ENCODE measurements at places on chromosomes 13 and 19.
A peak's percentile ranks its signal among the peaks of the same experiment; 100 is the strongest.

GRCh38 chr19:51026554-51026831 lies at the start of gene KLK11:
Gene KLK11, minus strand, starts transcription at chr19:51026616. Its CDS starts 985 bp downstream, at chr19:51025631.
- peak; percentile 63 for DNase-seq

GRCh38 chr19:40693150-40693788 lies 2.8 kb upstream of the NUMBL start:
- no peak for DNase-seq

GRCh38 chr19:44909775-44910174 lies 4.2 kb downstream of the APOE start:
- DNase-seq, result no peak

DNA sequence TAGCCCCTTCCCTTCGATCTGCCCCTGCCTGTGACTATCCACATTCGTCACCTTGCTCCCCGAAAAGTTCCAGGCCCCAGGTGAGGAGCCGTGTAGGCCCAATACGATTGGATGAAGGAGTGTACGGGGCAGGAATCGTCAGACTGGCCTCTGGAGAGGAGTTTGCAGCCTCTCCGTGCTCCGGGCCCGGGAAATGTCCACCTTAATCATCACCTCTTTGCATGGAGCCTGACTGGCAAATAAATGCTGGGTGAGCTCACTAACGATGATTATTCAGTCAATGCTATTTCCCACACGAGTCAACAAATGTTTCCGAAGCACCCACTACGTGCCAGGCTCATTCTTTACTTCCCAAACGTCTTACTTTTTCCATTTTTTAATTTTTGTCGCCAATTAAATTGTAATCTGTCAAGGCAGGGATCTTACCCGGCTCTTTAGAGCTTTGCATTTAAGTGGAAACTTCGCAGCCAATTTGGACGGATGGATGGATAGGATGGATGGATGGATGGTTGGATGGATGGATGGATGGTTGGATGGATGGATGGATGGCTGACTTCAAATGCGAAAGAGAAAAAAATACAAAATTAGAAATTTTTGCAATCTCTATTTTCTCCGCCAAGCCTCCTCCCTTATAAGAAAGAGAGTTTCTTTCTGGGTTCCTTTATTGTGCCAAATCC lies 45.8 kb downstream of the TGDS start:
- no peak for DNase-seq

- DNase-seq, result no peak
Measured at GRCh38 chr19:46813839-46814358, 25.5 kb upstream of the SLC1A5 start.

GRCh38 chr13:112940236-112940635 lies 28.8 kb upstream of the MCF2L start:
- DNase-seq, result no peak

- DNase-seq, result no peak
Measured at GRCh38 chr13:56586976-56587375, 553.7 kb upstream of the PRR20A start.

- DNase-seq, result no peak
Measured at GRCh38 chr13:48214519-48215121, 18.4 kb upstream of the ITM2B start.

DNA sequence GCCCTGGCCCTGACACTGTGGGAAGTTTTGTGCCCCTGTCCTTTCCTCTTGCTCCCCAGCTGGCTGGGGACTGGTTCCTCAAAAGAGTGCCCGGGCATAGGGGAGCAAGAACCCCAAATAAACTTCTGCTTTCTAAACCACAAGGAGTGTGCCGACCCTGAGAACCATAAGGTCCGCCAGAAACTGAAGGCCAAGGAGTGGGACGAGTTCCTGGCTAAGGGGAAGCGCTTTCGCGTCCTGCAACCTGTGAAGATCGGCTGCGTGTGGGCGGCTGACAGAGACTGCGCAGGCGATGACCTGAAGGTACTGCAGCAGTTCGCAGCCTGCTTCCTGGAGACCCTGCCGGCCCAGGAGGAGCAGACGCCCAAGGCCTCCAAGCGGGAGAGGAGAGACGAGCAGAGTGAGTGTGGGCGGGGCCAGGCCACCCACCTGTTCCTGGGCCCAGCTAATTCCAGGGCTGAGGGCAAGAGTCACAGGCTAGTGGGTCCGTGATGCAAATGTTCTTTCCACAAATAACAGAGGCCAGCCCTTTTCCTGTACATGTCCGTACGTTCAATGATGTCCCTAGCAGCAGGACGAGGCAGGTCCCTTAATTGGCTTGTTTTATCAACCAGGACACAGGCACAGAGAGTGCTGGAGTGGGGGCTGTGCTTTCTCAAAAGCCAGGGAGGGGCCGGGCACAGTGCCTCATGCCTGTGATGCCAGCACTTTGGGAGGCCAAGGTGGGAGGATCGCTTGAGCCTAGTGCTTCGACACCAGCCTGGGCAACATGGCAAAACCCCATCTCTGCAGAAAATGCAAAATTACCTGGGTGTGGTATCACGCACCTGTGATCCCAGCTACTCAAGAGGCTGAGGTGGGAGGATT lies 25.6 kb downstream of the UBXN6 start:
- no peak for DNase-seq

GRCh38 chr13:99471221-99472121 lies 29.8 kb upstream of the TM9SF2 start:
- DNase-seq, result no peak

DNA sequence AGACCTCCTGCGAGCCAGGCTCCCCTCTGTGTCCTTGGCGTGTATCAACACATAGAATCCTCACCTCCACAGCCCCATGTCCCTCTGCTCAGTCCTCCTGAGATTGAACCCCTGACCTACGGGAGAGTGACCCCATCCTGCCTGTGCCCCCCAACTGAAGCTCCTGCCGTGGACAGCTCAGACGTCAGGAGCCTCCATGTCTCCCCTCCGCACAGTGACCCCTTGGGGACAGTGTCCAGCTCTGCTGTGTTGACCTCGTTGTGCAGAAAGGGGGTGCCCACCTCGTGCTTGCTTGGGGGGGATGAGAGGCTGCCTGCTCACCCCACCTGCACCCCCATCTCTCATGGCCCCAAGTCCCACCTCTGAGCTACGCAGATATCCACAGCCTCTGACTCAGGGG lies 490 bp upstream of the SIGLEC9 start:
- DNase-seq, result no peak

- DNase-seq, result no peak
Measured at GRCh38 chr19:7819337-7819736, 10.7 kb upstream of the EVI5L start.

DNA sequence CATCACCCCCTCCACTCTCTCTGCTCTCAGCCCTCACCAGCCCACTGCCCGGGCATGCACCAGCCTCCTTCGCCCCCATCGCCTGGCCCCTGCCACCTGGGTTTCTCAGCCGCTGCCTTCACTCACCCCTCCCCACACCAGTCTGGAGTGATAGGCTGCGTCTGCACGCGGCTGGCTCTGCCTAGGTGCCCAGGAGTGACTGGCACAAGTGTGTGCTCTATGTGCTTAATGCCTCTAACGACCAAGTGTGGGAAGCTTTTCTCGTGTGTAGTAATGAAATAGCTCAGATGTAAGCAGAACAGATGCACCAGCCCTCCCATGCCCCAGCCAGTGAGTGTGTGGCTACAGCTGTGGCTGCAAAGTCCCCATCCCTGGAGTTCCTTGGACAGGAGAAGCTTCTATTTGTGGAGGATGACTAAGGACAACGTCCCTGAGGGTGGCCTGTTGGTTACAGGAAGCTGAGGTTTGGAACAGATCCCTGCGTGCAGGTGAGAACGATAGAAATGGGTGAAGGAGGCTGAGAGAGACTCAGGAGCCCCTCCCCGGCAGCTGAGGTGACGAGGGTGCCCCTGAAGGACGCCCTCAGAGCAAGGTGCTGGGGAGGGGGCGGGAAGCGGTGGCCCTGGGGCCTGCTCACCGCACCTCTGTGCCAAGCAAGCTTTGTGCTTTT lies 35.6 kb downstream of the ATP11A start:
- peak; percentile 28 for DNase-seq

- DNase-seq, result no peak
Measured at GRCh38 chr13:50104493-50104892, 89.2 kb downstream of the KCNRG start.

DNA sequence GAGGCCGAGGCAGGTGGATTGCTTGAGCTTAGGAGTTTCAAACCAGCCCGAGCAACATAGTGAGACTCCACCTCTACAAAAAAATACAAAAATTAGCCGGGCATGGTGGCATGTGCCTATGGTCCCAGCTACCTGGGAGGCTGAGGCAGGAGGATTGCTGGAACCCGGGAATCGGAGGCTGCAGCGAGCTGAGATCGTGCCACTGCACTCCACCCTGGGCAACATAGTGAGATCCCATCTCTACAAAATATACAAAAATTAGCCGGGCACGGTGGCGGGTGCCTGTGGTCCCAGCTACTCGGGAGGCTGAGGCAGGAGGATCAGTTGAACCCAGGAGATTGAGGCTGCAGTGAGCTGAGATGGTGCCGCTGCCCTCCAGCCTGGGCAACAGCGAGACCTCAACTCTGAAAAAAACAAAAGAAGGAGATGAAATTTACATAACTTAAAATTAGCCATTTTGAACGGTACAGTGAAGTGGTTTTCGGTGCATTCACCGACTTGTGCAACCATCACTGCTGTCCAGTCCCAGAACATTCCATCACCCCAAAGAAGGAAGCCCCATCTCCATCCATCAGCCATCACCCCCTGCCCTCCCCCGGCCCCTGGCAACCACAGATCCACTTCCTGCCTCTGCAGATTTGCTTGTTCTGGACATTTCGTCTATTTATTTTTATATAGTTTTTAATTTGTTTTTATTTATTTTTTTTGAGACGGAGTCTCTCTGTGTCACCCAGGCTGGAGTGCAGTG lies 1.6 kb upstream of the AZU1 start:
- no peak for DNase-seq

- DNase-seq, result no peak
Measured at GRCh38 chr13:36069881-36070366, 61.3 kb downstream of the DCLK1 start.

DNA sequence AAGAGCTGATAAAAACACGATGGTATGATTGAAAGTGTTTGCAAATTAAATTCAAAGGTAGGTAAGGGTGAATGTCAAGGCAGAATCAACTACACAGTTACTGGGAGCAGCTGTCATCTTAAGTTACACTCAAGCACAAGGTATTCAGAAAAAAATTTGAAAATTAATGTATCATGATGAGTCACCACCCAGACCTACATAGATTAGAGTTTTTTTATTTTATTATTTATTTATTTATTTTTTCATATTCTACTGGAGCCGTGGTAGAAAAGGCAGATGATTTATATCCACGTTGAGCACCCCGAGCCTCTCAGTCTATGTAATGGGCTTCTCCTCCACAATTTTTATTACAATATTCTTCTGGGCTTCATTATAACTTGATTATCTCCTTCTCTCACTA lies 728.9 kb upstream of the ARGLU1 start:
- DNase-seq, result no peak

GRCh38 chr13:43522788-43523187 lies 264.0 kb downstream of the ENOX1 start:
- no peak for DNase-seq

GRCh38 chr13:80011448-80012212 lies 329.3 kb downstream of the SPRY2 start:
- DNase-seq, result no peak

- no peak for DNase-seq
Measured at GRCh38 chr19:41796901-41797300, 514 bp downstream of the CEACAM3 start.

- no peak for DNase-seq
Measured at GRCh38 chr19:18208098-18208951, 4.5 kb upstream of the RAB3A start.

All from NCI-H2107 (cell line).